Endothelial cell of umbilical vein (primary cell): ENCODE measurements at places on chromosomes 13 and 19. TPM values are rescaled to one million over a fixed set of nuclear protein-coding genes. Genes with fewer than 3 reads are reported as not detected.
A peak's percentile ranks its signal among the peaks of the same experiment; 100 is the strongest.

GRCh38 chr19:33879818-33880575, 83.3 kb downstream of the KCTD15 start:
- peak; percentile 13 for DNase-seq
- H3K4me1 ChIP-seq = peaks cover 28% of the 10 kb centered on the region
- no peak overlapping the region for H3K27ac ChIP-seq
- H3K4me3 ChIP-seq = no peak overlapping the region
- H3K36me3 ChIP-seq = no peaks in the 10 kb centered on the region

GRCh38 chr13:30422054-30422839, at the start of gene UBE2L5:
Gene UBE2L5, plus strand, starts transcription at chr13:30422493. Its CDS starts 5,498 bp downstream, at chr13:30427991.
- H3K4me3 ChIP-seq = peak within 1 kb of the TSS; percentile 77
- peak; percentile 65 for DNase-seq
- peak within 1 kb of the TSS; percentile 40 for H3K27ac ChIP-seq
- no peaks in the 10 kb centered on the region for H3K27me3 ChIP-seq

DNA sequence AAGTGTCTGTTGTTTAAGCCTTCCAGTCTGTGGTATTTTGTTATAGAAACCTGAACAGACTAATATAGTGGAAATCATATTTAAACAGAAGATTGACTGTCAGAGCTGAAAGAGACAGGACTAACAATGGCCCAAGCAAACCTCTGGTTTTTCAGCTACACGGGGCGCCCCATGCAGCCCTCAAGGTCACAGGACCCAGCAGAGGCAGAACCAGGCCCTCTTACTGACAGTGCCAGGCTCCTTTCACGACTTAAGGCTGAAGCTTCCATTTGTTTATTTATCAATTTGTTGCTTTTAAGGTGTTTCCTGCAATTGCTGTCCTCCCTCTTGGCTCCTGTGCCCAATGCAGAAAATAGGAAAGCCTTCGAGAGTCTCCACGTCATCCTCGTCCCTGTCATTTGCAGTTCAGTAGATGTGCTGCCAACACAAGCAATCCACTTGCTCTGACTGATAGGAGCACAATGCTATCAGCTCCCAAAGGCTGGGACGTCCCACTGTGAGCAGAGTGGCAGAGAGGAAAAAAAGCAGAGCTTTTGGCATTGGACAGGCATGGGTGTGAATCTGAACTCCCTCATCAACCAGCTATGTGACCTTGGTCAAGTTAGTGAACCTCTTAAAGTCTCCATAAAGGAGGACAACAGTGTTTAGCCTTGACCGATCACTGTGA, 10.5 kb upstream of the SLC7A1 start:
- H3K36me3 ChIP-seq = no peaks in the 10 kb centered on the region
- H3K4me1 ChIP-seq = no peaks in the 10 kb centered on the region
- peaks cover 17% of the 10 kb centered on the region for H3K27me3 ChIP-seq
- H3K4me3 ChIP-seq = no peak overlapping the region
- no peak overlapping the region for H3K27ac ChIP-seq
- no peak for DNase-seq

The MAG gene
- not detected in 2 replicates for total RNA-seq

- H3K36me3 ChIP-seq = no peaks in the 10 kb centered on the region
- H3K27me3 ChIP-seq = no peaks in the 10 kb centered on the region
- DNase-seq = no peak
- H3K4me1 ChIP-seq = no peaks in the 10 kb centered on the region
- no peak overlapping the region for H3K4me3 ChIP-seq
- H3K27ac ChIP-seq = no peak overlapping the region
These were observed 1442.6 kb downstream of the SLITRK5 start for GRCh38 chr13:89113744-89114143.

- H3K36me3 ChIP-seq = no peaks in the 10 kb centered on the region
- H3K27me3 ChIP-seq = no peaks in the 10 kb centered on the region
- H3K4me1 ChIP-seq = no peaks in the 10 kb centered on the region
- DNase-seq = no peak
- no peak overlapping the region for H3K27ac ChIP-seq
These were observed 112.1 kb downstream of the ZNF737 start for GRCh38 chr19:20453425-20453935.

DNA sequence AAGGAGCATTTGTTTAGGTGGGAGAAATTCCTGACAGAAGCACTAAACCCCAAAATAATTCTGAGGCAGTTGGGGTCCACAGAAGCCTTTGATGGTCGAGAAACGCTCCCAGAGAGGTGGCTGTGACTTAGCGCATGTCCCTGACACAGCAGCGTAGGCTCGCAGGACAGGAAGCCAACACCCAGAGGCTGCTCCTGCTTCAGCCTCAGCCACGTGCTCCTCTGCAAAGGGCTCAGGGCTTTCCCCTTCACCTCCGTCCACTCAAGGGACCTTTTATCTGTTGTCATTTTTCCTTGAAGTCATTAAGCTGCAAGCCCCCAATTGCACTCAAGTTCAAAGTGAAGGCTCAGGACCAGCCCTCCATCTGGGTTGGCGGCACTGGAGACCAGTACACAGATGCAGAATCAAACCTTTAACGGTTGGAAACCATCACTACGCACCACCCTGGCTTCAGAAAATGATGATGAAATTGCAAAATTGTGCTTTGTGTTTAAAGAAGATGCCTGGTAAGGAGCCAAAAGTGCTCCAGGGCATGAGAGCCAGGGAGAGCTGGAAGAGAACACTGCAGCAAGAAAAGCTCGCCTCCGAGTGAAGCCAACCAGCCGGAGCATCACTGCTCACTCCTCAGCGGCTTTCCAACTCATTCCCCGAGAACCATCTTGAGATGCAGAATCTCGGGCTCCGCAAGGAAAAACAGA, 219.6 kb downstream of the RAP2A start:
- no peak overlapping the region for H3K27ac ChIP-seq
- H3K27me3 ChIP-seq = no peaks in the 10 kb centered on the region

DNA sequence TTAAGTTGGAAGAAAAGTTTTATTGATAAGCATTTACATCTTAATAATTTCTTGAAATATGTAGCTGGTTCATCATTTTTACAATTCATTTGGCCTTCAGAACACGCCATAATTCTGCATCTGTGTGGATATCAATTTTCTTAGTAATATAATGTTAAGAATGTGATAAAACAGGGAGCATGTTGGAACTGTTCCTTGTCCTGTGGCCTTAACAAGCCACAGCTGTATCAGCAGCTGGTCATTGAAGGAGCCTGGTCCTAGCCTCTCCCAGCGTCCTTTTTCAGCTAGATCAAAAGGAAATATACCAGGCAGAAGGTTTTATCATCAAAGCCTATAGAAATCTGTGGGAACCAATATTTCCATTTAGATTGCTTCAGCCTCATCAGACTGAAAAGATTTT, 421.8 kb downstream of the SPRY2 start:
- no peak overlapping the region for H3K27ac ChIP-seq
- DNase-seq = no peak
- peaks cover 1% of the 10 kb centered on the region for H3K4me1 ChIP-seq

The PLPPR2 gene
- 22.8 and 23.7 TPM in 2 replicates for total RNA-seq

- H3K4me1 ChIP-seq = peaks cover 18% of the 10 kb centered on the region
- no peak overlapping the region for H3K4me3 ChIP-seq
- H3K36me3 ChIP-seq = no peaks in the 10 kb centered on the region
- DNase-seq = no peak
These were observed 4.9 kb upstream of the ZNF580 start for GRCh38 chr19:55635856-55636440.

The KLK15 gene
- not detected in 2 replicates for total RNA-seq

The FAM98C gene
- 13.0 and 15.4 TPM in 2 replicates for total RNA-seq

- no peak overlapping the region for H3K4me3 ChIP-seq
- peak overlapping the region; percentile 59 for H3K27ac ChIP-seq
These were observed 15.5 kb upstream of the ERCC1 start for GRCh38 chr19:45439190-45439568.

DNA sequence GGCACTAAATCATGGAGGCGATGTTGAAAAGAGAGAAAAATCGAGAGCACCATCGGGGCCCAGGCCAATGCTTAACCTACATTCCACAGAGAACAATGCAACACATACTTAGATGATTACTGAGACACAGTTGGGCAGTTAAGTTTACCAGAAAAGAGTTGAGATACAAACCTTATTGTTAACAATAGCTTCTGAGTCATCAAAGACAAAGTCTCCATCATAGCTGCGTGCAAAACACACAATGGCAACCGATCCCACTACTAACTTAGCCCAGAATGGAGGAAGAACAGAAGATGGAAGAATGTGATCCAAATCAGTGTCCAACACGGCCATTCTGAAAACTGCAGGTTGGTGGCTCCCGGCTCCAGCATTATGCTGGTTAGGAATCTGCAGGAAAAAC, 6.2 kb downstream of the TMTC4 start:
- H3K27me3 ChIP-seq = no peaks in the 10 kb centered on the region
- peaks cover 4% of the 10 kb centered on the region for H3K36me3 ChIP-seq
- peak overlapping the region; percentile 62 for H3K27ac ChIP-seq
- peaks cover 24% of the 10 kb centered on the region for H3K4me1 ChIP-seq

DNA sequence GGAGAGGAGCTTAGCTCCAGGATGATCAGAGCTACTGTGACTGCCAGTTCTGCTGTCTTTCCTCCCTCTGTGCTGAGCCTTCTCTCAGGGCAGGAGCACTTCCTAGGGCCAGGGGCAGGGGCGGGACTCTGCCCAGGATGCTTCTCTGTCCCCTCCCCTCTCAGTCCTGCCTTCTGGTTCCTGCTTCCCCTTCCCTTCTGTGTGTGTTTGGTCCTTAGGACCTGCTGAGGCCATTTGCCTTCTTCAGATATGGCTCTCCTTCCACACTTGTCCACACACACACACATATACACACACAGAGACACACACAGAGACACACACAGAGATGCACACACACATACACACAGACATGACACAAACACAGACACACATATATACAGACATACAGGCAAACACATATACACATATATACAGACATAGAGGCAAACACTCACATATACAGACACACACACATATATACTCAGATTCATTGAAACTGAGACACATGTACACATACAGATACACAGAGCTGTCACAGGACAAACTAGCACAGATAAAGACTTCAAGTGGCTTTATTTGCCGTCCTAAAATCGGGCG, 22.0 kb upstream of the CD177 start:
- H3K27me3 ChIP-seq = no peaks in the 10 kb centered on the region
- DNase-seq = no peak
- no peaks in the 10 kb centered on the region for H3K4me1 ChIP-seq

DNA sequence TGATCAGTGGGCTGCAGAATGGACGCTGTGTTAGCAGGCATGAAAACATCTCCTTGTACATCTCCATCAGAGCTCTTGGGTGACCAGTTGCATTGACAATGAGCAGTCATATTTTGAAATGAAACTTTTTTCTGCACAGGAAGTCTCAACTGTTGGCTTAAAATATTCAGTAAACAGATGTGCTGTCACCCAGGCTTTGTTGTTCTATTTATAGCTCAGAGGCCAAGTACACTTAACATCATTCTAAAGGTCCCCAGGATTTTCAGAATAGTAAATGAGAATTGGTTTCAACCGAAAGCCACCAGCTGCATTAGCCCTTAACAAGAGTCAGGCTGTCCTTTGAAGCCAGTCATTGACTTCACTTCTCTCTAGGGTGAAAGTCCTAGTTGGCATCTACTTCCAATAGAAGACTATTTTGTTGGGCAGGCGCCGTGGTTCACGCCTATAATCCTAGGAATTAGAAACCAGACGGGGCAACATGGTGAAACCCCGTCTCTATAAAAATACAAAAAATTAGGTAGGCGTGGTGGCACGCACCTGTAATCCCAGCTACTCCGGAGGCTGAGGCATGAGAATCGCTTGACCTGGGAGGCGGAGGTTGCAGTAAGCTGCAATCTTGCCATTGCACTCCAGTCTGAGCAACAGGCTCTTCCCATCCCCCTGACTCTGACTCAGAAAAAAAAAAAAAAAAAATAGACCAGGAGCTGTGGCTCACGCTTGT, 7.9 kb upstream of the PDE4A start:
- no peak overlapping the region for H3K4me3 ChIP-seq
- no peak for DNase-seq
- H3K36me3 ChIP-seq = no peaks in the 10 kb centered on the region
- H3K4me1 ChIP-seq = peaks cover 4% of the 10 kb centered on the region
- no peak overlapping the region for H3K27ac ChIP-seq
- peaks cover 13% of the 10 kb centered on the region for H3K27me3 ChIP-seq

DNA sequence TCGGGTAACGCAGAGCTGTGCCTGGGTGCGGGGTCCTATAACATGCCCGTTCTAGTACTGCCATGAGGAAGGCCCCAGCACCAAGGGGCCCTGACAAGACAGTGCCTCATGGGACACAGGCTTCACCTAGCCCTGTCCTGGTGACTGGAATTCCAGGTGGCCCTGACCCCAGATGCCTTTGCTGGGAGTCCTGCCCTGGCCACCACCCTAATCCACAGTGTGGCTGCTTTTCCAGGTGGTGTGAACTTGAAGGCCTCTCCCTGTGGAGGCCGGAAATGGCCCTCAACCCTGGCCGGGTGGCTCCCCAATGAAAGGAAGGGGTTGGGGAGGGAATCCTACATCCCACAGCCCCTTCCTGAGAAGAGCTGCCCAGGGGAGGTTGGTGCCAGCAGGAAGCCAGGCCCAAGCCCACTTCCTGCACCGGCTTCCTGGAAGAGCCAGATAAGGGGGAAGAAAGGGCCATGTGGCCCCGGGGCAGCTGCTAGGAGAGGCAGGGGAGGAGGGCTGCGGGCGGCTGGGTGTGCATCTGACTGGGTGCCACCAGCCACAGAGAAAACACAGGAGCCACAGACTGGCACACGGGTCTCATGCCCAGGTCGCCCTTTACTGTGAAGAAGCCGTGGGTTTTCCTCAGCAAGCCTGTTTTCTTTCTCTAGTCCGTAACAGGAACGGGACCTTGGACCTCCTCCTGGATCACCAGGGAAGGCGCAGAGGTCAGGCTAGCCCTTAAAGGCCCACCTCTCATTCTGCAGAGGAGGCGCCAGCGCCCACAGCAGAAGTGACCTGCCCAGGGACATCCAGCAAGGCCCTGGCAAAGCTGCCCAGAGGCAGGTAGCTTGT, 4.7 kb downstream of the LSM4 start:
- peaks cover 48% of the 10 kb centered on the region for H3K4me1 ChIP-seq
- no peak overlapping the region for H3K4me3 ChIP-seq
- no peaks in the 10 kb centered on the region for H3K36me3 ChIP-seq
- no peaks in the 10 kb centered on the region for H3K27me3 ChIP-seq
- DNase-seq = peak; percentile 71

The ZNF726 gene
- 2.9 and 4.7 TPM in 2 replicates for total RNA-seq

The ZIM2 gene
- not detected in 2 replicates for total RNA-seq

DNA sequence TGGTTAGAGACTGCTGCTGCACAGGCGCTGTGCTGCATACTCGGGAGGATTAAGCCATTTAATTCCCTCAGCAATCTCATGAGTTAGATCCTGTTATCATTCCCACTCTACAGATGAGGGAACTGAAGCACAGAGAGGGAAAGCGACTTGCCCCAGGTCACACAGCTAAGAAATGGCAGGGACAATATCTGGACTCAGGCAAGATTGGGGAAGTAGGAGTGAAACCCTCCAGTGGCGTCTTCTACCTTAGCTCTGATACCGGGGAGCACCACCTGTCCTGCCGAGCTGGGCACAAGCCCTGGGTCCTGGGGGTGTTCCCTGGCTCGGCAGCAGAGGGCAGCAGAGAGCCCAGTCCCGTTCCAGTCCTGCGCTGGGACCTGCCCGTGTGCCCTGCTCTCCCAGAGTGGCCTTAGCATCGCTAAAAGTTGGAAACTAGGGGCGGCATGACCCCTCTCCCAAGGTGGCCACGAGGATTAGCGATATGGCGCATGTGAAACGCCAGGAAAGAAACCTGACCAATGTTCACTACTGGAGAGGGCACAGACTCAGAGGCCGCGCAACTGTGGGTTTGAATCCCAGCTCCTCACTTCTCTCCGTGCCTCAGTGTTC, 20.5 kb downstream of the CYTH2 start:
- DNase-seq = peak; percentile 65
- H3K36me3 ChIP-seq = no peaks in the 10 kb centered on the region
- no peak overlapping the region for H3K27ac ChIP-seq
